ENCODE measurements at places on chromosomes 3 and 15.

DNA sequence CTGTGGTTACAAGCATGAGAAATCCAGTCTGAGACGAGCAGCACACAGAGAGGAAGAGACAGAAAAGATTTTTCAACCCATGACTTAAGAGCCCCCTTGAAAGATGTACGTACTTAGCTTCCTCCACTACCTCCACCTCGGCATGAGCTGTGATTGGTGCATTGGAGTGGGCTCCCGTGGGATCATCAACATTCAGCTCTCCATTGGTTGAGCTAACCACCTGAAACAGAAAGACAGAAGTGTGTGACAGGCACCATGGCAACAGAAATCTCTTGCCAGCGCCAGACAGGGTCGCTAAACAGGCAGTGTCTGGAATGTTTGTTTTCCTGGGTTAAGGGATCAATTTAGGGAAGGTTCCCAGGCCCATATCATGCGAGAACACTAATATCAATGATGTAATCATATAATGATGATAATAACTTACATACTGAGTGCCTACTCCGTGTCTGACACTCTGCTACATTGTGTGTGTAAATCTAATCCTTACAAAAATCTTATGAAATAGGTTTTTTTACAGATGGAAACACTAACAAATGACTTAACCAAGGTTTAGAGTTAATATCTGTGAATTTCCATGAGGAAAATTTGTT lies 17.5 kb upstream of the PPIB start:
- DNase-seq: peak; percentile 37

- DNase-seq: no peak
Measured at GRCh38 chr3:60631509-60631908, 619.7 kb downstream of the FHIT start.

DNA sequence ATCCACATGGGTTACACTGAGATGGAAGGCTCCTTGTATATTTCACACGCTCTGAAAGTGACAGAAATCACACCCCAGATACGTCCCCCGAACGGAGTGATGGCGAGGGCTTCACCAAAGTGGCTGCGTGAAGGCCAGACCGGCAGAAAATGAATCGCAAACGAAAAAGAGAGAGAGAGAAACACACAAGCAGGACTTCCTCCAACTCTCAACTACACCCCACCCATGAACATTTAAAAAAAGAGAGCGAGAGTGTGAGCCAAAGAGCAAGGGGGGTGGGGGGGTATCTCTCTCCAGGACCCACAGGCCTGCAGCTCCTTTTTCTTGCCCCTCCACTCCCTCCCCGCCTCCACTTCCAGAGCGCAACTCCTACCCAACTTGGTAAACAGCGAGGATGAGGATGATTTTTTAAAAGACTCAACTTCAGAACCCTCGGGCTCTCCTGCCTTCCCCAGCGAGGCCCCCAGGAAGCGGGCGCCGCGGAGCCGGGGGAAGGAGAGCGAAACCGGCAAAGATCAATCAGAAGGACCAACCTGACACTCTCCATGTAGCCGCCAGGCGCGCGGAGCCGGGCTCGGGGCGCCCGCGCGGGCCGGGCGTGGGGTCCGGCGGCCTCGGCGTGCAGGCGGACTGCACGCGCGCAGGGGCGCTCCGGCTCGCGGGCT lies 519.1 kb downstream of the FOXP1 start:
- DNase-seq: peak; percentile 65

DNA sequence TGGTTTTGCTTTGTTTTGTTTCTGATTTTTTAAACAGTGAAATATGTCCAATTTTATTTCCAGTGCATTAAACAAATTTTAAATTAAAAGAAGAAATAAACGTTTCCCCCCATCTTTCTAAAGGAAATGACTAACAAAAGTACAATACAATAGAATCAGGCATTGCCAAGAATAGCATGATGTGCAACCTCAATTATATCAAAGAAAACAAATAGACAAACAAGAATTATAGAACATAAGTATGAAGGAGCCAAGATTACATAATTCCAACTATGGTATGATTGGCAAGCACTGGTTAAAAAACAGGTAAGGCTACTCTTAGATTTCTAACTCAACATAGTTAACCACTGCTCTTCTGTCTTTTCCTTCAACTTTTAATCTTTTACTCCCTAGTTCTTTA lies 26.4 kb downstream of the TIGIT start:
- DNase-seq: no peak

- no peak for DNase-seq
Measured at GRCh38 chr3:72577190-72577589, 271.1 kb downstream of the SHQ1 start.
